ENCODE measurements at places on chromosomes 5 and 9.

DNA sequence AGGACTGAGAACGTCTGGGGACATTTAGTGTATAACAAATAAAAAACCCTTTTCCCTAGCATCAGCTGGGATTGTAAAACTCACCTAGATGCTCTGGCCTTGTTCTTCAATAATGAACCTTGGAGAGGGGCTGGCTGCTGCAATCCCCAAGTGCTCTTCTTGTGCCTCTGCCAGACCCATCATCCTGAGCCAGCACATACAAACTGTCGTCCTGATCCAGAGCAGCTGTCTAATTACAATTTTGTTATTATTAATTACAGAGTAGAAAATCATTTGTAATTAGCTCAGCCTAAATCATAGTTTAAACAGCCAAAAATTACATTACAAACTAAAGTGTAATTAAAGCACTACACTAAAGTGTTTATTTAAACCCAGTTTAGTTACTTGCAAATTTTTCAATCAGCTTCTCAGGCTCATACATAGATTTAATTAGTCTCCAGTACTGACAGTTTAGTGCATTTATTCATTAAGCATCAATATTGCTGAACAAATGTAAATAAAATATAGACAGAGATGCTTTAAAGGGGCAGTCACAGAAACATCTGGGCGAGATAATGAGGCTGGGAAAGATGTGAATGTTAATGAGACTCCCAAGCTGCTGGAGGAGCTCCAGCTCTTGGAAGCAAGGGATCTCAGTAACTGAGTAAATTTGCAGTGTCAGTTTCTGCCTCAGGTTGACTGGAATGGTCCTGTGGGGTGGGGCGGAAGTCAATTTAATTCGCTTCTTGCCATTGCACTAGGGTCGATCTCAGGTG, 632.3 kb upstream of the TLE4 start:
- no peak for DNase-seq

- DNase-seq: no peak
Measured at GRCh38 chr5:136089791-136090190, 42.9 kb upstream of the SMAD5 start.

- DNase-seq: no peak
Measured at GRCh38 chr9:123039617-123040219, 6.3 kb downstream of the GPR21 start.

DNA sequence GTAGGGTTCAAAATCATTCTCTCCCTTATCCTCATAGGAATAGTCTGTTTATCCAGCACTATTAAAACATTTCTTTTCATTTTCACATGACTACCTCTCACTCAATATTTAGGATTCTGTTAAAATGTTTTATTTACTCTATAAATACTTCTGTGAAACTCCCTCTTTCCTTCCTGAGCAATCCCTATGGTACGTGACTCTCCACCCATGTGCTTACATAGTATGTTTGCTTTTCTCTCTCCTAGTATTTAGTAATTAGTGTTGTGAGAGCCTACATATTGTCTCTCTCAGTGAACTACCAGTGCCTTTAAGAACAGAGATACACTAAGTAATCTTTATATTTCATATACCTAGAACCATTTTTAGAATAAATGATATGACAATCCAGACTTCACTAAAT, 46.0 kb downstream of the PTPRD start:
- DNase-seq: no peak

DNA sequence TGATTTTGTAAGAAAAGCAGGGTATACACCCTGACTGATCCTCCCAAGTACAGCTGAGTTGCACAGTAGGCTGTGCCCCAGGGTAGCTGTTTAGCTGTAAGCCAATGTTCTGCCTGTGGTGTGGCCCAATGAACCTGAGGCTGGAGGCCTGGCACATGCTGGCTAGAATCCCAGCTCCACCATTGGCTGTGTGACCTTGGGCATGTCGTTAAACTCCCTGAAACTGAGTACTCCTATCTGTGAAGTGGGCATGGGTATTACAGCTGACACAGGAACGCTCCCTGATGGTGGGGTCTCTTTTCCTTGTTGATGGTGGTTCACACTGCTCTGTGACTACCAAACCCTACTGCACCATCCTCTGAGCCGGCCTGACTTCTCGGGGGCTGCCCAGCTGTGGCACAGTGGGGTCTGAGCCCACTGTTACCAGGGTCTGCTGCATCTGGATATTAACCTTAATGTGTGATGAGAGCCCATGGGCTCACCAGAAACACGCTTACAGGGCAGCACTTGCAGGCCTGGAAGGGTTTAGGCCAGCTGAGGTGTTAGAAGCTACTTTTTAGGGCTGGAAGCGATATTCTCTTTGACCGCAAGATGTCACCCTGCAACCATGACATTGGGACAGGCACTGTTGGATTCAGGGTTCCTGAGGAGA, 7.0 kb upstream of the GADD45G start:
- peak; percentile 58 for DNase-seq

DNA sequence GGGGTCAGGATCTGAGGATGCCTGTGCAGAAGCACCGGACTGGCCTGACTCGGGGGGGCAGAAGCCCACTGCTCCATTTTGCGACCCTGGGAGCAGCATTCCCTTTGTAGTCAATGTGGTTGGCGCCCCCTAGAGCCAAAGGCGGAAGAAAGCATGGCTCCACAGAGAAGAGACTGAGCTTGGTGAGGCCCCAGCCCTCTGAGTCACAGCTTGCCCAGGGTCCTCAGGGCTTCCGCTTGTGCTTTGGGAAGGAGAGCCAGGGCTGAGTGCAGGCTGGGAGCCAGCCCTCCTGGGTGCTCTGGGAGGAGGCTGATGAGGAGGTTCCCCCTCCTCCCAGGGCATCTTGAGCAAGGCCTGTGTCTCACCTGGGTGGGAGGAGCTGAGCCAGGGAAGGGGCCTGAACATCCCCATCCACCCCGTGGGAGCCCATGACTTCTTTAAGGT, 5.5 kb upstream of the AQP3 start:
- peak; percentile 66 for DNase-seq

- no peak for DNase-seq
Measured at GRCh38 chr9:136484153-136485048, 1.6 kb upstream of the SEC16A start.

- DNase-seq: no peak
Measured at GRCh38 chr9:130949188-130950038, 10.4 kb upstream of the FIBCD1 start.

GRCh38 chr9:128361296-128361985, 9.7 kb upstream of the URM1 start:
- no peak for DNase-seq

DNA sequence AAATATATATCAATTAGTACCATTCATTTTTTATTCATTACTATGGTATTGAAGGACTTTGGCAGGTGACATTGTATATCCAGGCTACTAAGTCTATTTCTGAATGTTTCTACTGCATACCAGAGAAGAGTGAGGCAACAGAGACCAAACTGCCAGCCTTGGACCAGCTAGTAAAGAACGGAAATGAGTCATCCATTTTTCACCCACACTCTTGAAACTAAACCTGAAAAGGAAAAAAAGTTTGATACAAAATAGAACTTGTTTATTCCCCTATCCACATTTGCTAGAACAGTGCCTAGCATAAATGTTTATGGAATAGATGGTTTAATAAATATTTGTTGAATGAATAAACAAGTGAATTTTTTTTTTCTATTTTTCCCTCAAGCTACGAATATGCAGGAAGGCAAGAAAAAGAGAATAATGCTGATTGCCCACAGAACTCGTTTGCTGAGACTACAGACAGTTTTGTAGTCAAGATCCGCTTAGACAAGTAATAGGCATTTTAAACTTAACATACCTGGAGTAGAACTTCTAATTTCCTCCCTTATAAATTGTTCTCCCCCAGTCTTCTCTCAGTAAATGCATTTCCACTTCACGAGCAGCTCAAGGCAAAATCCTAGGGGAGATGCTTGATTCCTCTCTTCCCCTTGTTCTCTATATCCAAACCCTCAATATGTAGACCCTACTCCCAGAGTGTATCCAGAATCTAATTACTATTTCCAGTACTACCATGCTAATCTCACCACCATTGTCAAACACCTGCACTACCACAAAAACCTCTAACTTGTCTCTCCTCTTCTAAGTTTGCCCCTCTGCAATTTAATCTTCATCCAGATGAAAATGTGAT, 146.2 kb upstream of the RASA1 start:
- DNase-seq: peak; percentile 91

- DNase-seq: no peak
Measured at GRCh38 chr9:2029666-2030170, 14.6 kb downstream of the SMARCA2 start.

GRCh38 chr9:134970198-134970597, 52.5 kb upstream of the FCN1 start:
- DNase-seq: no peak

DNA sequence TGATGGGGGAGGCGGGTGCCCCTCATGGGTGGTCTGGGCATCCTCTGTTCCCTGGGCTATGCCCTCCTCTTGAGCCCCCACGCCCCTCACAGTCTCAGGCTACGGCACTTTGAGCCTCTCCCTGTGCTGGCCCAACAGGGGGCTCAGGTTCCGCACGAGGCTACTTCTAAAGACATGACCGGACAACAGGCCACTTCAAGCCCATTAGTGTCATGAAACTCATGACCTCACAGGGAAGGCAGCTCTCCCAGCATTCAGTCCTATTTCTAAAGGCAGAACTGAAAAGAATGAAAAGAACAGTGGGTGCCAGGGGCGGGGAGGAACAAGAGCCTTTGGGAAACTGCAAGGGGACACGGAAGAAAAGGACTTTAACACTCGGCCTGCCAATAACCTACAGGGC, 45.0 kb downstream of the COL23A1 start:
- DNase-seq: peak; percentile 17

- no peak for DNase-seq
Measured at GRCh38 chr5:5487585-5488360, 65.3 kb downstream of the ICE1 start.

DNA sequence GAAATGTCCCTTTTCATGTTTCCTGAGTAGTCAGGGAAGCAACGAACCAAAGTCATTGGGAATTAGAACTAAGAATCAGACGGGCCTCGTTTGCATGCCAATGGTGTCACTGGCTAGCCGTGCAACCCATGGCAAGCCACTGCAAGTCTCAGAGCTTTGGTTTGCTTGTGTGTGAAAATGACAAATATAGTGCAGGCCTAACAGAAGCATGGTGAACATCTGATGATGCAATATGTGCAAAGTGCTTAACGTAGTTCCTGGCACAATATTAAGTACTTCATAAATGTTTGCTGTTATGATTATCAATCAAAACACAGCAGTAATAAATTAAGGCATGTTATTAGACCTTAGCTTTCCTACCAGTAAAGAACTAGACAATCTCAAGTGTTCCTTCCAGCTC, 118.0 kb upstream of the TRIM32 start:
- DNase-seq: no peak

GRCh38 chr9:21968331-21969010, 25.7 kb downstream of the CDKN2A start:
- DNase-seq: no peak

DNA sequence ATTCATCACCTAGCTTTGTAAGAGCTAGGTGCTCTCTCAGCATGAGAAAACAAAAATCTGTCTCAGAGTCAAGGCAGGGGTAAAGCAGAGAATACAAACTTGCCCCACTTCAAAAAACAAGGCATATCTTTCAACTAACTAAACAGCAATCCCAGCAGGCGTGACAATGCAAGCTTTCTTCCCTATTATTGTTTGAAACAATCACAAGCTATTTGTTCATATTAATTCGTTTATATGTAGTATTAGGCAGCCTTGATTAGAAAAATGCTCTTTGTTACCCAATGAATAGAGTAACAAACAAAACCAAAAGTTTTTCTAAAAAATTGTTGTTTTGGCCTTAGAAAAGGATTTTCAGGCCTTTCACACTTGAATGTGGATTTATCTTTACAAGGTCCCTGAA, 71.1 kb downstream of the LPAR1 start:
- no peak for DNase-seq
